Progenitor cell of endocrine pancreas (in vitro differentiated cells): ENCODE measurements at places on chromosomes 4 and X. TPM values are rescaled to one million over a fixed set of nuclear protein-coding genes. Genes with fewer than 3 reads are reported as not detected.

- H3K27me3 ChIP-seq: no peaks in the 10 kb centered on the region
- DNase-seq: no peak
- H3K27ac ChIP-seq: no peak overlapping the region
These were observed 93.8 kb downstream of the HDAC8 start for GRCh38 chrX:72478853-72479252.

DNA sequence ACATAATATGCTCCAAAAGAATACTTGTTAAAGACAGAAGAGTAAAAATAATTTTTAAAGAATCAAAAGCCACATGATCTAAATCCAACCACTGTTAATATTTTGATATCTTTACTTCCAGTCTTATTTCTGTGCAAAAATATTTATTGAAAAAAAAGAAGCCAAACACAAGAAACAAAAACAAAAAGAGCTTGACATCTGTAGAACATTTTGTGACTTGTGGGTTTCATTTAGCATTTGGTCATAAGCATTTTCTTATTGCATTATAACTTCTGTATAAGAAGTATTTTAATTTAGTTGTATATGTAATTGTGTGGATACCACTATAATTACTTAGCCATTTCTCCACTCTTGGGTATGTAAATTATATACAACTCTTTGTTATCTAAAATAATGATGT is 63.1 kb downstream of the DIPK2B start:
- no peak overlapping the region for H3K4me3 ChIP-seq
- DNase-seq: no peak
- no peaks in the 10 kb centered on the region for H3K36me3 ChIP-seq
- H3K27me3 ChIP-seq: no peaks in the 10 kb centered on the region
- H3K4me1 ChIP-seq: no peaks in the 10 kb centered on the region

DNA sequence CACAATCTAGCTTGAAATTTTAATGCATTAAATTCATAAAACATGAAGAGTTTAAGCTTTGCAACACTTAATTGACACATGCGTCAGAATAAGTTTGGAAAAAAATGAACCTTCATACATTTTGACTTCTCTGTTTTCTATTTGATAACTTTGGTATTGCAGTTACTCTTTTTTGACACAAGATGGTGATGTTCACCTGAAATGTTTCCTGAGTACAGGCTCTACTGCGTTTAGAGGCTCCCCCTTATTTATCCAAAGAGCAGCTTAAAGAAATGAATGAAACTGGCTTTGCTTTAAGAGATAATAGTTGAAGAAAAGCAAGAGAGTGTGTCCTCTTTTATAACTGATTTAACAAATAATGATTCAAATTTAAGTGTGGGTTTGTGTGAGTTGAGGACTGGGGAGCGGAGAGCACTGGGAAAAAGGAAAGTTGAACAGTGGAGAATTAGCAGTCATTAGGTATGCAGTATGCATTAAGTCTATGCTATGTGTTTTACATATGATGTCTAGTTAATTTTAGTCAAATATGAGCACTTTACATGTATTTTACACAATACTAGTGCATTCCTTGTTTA is 180.6 kb upstream of the NUDT6 start:
- H3K4me3 ChIP-seq: no peak overlapping the region
- no peak overlapping the region for H3K27ac ChIP-seq
- no peak for DNase-seq
- no peaks in the 10 kb centered on the region for H3K36me3 ChIP-seq
- no peaks in the 10 kb centered on the region for H3K27me3 ChIP-seq

Gene RBPJ
- 162 and 173 TPM in 2 replicates for total RNA-seq

Gene CXCL11
- not detected in 2 replicates for total RNA-seq

Gene NOX1
- total RNA-seq: not detected in 2 replicates

- H3K27ac ChIP-seq: peak overlapping the region; percentile 38
- peaks cover 2% of the 10 kb centered on the region for H3K36me3 ChIP-seq
- peak overlapping the region; percentile 14 for H3K4me3 ChIP-seq
These were observed 72.6 kb downstream of the WWC2 start for GRCh38 chr4:183171484-183172267.

DNA sequence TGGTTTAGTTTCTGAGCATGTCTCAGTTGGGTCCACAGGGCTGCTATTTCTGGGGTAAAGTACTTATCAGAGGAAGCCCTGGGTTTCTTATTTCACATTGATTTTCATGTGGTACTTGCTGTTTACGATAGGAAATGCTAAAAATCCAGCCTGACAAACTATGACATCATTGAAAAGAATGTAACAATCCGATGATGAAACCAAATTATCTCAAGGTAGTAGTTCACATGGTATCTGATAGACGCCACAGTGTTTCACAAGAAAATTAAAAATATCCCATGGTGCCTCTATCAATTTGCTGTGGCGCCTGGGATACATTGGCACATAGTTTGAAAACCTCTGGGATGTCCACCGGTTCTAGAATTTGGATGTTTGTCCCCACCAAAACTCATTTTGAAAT is 418.9 kb upstream of the RPS6KA3 start:
- no peak overlapping the region for H3K27ac ChIP-seq
- no peaks in the 10 kb centered on the region for H3K27me3 ChIP-seq
- DNase-seq: no peak

Gene NR3C2
- total RNA-seq: 2.7 and 3.4 TPM in 2 replicates

DNA sequence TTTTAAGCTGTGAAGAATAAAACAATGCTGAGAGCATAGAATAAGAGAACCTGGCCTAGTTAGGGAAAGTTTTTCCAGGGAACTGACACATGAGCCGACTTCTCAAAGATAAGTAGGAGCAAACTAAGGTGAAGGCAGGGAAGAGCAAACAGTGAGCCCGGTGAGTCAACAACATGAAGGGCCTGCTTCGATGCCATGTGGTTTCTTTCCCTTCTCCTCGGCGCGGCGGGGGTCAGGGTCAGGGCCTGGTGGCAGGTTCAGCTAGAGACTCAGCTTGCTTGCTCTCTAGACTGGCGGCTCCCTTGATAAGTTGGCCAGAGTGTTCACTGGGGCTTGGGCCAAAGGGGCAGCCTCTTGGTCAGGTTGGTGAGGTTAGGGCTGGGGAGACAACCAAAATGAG is 81.1 kb downstream of the DLG3 start:
- H3K4me3 ChIP-seq: no peak overlapping the region
- peak overlapping the region; percentile 92 for H3K27ac ChIP-seq
- peaks cover 7% of the 10 kb centered on the region for H3K36me3 ChIP-seq
- peak; percentile 25 for DNase-seq
- H3K27me3 ChIP-seq: no peaks in the 10 kb centered on the region

Gene JADE1
- 35.3 and 43.2 TPM in 2 replicates for total RNA-seq

- H3K36me3 ChIP-seq: no peaks in the 10 kb centered on the region
- peaks cover 1% of the 10 kb centered on the region for H3K4me1 ChIP-seq
- DNase-seq: peak; percentile 28
- H3K4me3 ChIP-seq: peak overlapping the region; percentile 69
These were observed 331.0 kb upstream of the PCDH10 start for GRCh38 chr4:132818091-132818490.

GRCh38 chrX:39883666-39884065 is 214.1 kb downstream of the BCOR start:
- H3K27me3 ChIP-seq: peaks cover 13% of the 10 kb centered on the region
- no peaks in the 10 kb centered on the region for H3K4me1 ChIP-seq
- H3K36me3 ChIP-seq: no peaks in the 10 kb centered on the region
- H3K4me3 ChIP-seq: no peak overlapping the region

DNA sequence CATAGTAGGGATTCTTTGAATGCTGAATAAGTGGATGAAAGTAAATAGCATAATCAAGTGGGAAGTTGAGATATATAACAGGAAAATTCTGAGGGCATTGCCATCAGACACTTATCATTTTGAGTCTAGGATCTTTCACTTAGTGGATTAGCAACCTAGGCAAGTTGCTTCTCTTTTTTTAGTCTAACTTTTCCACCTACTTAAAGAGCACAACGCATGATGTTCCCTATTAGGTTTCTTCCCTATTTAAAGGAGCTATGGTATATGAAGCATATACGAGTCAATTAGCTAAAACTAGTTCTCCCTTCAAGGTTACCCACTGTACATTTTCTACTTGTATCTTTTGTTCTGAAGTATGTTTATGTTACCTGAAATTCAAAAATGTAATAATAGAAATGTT is 67.1 kb upstream of the HS3ST1 start:
- H3K27ac ChIP-seq: no peak overlapping the region
- peaks cover 1% of the 10 kb centered on the region for H3K36me3 ChIP-seq
- peaks cover 8% of the 10 kb centered on the region for H3K4me1 ChIP-seq

GRCh38 chrX:46198858-46199257 is 346.4 kb downstream of the ZNF674 start:
- DNase-seq: no peak
- no peak overlapping the region for H3K4me3 ChIP-seq
- no peak overlapping the region for H3K27ac ChIP-seq
- H3K27me3 ChIP-seq: no peaks in the 10 kb centered on the region
- peaks cover 3% of the 10 kb centered on the region for H3K4me1 ChIP-seq

Gene MND1
- total RNA-seq: 9.1 and 9.7 TPM in 2 replicates

DNA sequence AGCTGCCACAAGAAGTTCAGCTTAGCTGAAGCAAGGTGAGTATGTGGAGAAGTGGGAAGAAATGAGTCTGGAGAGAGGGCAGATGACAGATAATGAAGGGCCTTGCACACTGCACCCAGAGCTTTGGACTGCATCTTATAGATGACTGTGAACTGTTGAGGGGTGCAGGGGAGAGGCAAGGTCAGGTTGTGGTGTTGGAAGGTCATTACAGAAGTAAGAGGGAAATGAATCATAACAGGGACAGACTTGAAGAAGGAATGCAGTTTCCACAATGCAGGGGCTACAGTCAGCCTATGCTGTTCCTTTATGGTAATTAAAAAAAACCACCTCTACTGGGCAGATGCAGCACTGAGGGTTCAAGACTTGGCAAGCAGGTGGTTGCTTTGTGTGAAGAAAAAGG is 4.8 kb upstream of the IGFBP7 start:
- no peak overlapping the region for H3K27ac ChIP-seq
- peaks cover 8% of the 10 kb centered on the region for H3K4me1 ChIP-seq

GRCh38 chrX:275967-276580 is 5.1 kb upstream of the PLCXD1 start:
- DNase-seq: no peak
- H3K27ac ChIP-seq: no peak overlapping the region

Gene PCDH11X
- 1.0 and 2.5 TPM in 2 replicates for total RNA-seq

GRCh38 chr4:10008609-10009005 is 12.7 kb downstream of the SLC2A9 start:
- no peaks in the 10 kb centered on the region for H3K36me3 ChIP-seq
- no peak overlapping the region for H3K4me3 ChIP-seq
- no peak for DNase-seq
- peaks cover 14% of the 10 kb centered on the region for H3K4me1 ChIP-seq

Gene GLRB
- total RNA-seq: 9.3 and 11.9 TPM in 2 replicates

- DNase-seq: no peak
- H3K4me1 ChIP-seq: peaks cover 4% of the 10 kb centered on the region
- H3K27me3 ChIP-seq: no peaks in the 10 kb centered on the region
- H3K27ac ChIP-seq: no peak overlapping the region
- H3K36me3 ChIP-seq: no peaks in the 10 kb centered on the region
These were observed 320.7 kb upstream of the FTHL17 start for GRCh38 chrX:31392513-31392912.

DNA sequence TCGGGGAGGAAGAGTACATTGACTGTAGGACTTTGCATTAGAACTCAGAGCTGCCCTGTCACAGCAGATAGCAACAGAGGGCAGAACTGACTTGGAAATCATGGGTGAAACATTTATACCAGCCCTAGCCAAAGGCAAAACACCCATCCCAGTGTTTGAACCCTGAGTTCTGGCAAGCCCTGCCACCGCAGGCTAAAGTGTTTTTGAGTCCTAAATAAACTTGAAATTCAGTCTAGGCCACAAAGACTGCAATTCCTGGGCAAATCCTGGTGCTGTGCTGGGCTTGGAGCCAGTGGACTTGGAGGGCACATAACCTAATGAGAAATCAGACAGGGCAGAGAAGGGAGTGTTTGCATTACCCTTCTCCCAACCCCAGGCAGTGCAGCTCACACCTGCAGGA is 1015.7 kb downstream of the FSTL5 start:
- H3K27ac ChIP-seq: no peak overlapping the region
- no peaks in the 10 kb centered on the region for H3K36me3 ChIP-seq
- H3K4me3 ChIP-seq: no peak overlapping the region

- H3K27me3 ChIP-seq: no peaks in the 10 kb centered on the region
- H3K4me1 ChIP-seq: no peaks in the 10 kb centered on the region
- no peak overlapping the region for H3K27ac ChIP-seq
- no peak for DNase-seq
These were observed 214.8 kb downstream of the SPCS3 start for GRCh38 chr4:176534566-176534965.

Gene PHOX2B
- not detected in 2 replicates for total RNA-seq

DNA sequence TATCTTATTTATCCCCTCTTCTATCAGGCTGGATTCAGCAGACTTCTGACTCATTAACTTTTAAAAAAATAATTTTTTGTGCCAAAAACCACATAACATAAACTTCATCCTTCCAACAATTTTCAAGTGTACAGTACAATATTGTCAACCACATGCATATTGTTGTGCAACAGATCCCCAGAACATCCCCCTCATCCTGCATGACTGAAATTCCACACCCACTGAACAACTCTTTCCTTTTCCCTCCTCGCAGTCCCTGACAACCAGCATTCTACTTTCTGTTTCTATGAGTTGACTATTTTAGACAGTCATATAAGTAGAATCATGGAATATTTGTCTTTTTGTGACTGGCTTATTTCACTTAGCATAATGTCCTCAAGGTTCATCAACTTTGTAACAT is 2.2 kb upstream of the MID2 start:
- no peaks in the 10 kb centered on the region for H3K36me3 ChIP-seq
- H3K27me3 ChIP-seq: peaks cover 29% of the 10 kb centered on the region
- H3K4me1 ChIP-seq: peaks cover 8% of the 10 kb centered on the region
- no peak overlapping the region for H3K27ac ChIP-seq
- H3K4me3 ChIP-seq: no peak overlapping the region

DNA sequence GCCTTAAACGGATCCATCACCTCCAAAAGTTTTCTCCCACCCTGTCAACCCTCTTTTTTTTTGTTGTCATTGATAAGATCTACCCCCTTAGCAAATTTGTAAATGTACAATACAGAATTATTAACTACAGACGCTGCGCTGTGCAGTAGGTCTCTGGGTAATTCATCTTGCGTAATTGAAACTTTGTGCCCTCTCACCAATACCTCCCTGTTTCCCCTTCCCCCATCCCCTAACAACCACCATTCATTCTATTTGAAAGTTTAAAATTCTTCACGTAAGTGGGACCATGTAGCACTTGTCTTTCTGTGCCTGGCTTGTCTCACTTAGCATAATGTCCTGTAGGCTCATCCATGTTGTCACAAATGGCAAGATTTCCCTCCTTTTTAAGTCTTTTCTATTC is 45.8 kb upstream of the CLDN34 start:
- no peak for DNase-seq
- no peak overlapping the region for H3K27ac ChIP-seq
- H3K36me3 ChIP-seq: peaks cover 3% of the 10 kb centered on the region

DNA sequence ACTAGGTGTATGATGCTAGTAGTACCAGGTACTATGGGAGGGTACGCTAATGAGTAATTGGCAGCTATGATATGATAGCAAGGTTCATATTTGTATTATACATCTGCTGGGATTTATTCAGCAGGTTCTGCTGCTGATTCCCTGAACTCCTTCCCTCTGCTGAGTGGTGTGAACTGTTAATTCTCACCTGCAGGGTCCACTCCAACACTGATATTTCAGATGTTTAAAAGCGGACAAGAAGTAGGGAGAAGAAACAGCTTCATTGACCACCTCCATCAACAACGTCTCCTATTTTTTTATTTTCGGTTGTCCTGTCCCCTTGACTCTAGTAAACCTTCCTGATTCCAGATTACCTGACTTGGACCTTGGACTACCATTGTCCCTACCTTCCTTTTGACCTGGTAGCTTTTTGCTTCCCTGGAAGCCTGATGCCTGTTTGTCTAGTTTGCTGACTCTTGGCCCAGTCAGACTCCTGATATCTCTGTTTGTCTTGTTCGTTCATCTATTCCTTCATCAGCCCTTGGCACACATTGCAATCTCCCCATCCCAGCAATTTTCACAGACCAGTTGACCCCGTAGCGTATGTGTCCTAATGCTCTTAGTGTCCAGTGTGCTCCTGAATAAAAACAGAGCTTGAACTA is 34.0 kb upstream of the RNF128 start:
- peak overlapping the region; percentile 7 for H3K4me3 ChIP-seq
- H3K4me1 ChIP-seq: peaks cover 22% of the 10 kb centered on the region
- H3K27me3 ChIP-seq: no peaks in the 10 kb centered on the region
- H3K36me3 ChIP-seq: peaks cover 1% of the 10 kb centered on the region
- DNase-seq: no peak
